ENCODE measurements at places on chromosomes 3 and 15.

DNA sequence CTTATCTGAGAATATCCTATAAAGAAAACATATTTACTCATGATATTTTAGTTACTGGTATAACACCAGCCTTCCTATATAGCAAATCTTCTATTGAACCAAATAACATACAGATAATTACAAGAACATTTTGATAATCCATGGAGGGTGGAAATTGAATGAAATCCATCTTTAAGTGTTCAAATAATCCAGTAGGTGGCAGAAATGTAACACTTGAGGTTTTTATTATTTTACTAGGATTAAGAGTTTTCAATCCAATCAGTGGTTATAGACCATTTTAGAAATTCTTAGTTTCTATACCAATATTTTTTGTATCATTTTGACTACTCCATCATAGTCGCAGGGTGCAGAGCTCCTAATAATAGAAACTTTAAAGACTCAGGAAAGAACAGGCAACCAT lies 101.9 kb upstream of the KCNH8 start:
- no peak for DNase-seq

GRCh38 chr3:43236008-43236407 lies 50.3 kb upstream of the SNRK start:
- peak; percentile 37 for DNase-seq

DNA sequence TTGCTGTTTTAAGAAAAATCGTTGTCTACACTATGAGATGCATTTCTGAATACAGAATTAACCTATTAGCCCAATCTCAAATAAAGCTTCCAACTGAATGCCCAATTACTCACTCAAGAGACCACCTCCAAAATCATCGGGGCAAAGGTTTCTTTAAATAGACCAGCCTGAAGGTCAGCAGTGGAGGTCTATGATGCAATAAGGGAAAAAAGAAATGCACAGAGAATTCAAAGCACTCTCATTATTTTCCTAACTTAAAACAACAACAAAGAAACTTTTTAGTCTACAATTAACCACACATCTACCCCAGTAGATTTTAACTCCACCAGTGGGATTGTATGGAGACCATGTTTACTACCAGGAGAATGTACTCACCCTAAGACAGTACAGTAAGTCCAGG lies 657.7 kb upstream of the CCDC54 start:
- no peak for DNase-seq

GRCh38 chr3:171054921-171055320 lies 28.4 kb upstream of the SLC2A2 start:
- no peak for DNase-seq

GRCh38 chr3:112000966-112001365 lies 2.2 kb downstream of the TAGLN3 start:
- DNase-seq, result no peak

DNA sequence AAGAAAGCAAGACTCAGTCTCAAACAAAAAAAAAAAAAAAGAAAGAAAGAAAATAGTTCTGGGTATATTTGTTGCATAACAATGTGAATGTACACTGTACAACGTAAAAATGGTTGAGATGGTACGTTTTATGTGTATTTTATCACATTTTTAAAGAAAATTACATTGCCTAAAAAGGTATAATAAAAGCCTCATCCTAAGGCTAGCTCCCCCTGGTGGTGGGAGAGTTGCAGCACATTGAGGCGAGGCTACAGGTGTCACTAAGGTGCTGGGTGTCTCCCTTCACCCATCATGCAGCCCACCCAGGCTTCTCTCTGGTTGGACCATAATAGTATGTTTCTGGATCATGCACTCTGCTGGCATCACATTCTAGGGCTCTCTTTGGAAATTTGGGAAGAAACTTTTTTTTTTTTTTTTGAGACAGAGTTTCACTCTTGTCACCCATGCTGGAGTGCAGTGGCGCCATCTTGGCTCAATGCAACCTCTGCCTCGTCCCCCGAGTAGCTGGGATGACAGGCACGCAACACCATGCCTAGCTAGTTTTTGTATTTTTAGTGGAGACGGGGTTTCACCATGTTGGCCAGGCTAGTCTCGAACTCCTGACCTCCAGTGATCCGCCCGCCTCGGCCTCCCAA lies 12.4 kb upstream of the RAB11A start:
- no peak for DNase-seq
